Upper lobe of left lung (tissue), 6 donors: ENCODE measurements at places on chromosomes 1 and 21.

GRCh38 chr1:64568171-64568450 lies 98.2 kb downstream of the CACHD1 start:
- no peak for DNase-seq

- no peak for DNase-seq
Observed at GRCh38 chr21:39484711-39485276, 33.0 kb downstream of the SH3BGR start.

DNA sequence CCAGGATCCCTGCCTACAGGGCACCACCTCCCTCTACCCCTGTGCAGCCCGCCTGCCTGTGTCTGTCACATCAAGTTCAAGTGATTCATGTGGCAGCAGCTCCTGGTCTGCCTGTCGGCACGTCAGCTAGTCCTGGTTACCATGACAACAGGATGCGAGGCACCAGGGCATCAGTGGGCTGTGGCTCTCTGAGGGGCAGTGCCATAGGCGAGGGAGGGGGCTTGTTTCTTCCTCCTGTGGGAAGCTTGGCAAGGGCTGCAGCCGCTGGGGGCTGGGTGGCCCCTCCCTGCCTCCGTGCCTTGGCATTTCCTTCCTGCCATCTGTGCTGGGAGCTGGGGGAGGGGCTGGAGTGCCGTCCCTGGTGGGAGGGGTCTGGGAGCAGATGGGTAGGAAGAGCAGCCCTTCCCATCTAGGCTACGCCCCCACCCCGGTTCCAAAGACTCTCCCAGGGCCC lies 43.1 kb downstream of the FOXO6 start:
- DNase-seq: no peak

DNA sequence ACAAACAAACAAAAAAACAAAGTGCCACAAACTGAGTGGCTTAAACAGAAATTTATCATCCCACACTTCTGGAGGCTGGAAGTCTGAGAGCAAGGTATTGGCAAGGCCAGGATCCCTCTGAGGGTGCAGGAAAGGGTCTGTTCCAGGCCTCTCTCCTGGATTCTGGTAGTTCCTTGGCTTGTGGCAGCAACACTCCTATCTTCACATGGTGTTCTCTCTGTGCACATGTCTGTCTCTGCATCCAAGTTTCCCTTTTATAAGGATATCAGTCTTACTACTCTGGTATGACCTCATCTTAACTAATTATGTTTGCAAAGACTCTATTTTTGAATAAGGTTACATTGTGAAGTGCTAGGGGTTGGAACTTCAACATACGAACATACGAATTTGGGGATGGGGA lies 5.3 kb upstream of the VASH2 start:
- DNase-seq: no peak

DNA sequence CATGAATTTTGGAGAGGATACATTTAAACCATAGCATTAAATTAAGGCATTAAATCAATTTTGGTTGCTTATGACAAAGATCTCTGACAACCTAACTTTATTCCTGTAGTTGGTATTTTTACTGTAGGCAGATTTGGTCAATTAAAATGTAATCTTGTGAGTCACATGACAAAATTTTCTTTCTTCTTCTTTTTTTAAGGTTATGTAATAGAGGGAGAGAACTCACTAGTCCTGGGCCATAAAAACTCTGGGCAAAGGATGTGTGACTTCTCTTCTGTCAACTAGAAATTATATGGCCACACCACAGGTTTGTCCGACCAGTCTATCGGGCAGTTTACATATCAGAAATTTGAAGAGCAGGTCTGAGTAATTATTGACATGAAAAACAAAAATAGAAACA lies 181.4 kb downstream of the RYR2 start:
- no peak for DNase-seq

GRCh38 chr21:45511007-45511406 lies 31.2 kb downstream of the SLC19A1 start:
- no peak for DNase-seq

DNA sequence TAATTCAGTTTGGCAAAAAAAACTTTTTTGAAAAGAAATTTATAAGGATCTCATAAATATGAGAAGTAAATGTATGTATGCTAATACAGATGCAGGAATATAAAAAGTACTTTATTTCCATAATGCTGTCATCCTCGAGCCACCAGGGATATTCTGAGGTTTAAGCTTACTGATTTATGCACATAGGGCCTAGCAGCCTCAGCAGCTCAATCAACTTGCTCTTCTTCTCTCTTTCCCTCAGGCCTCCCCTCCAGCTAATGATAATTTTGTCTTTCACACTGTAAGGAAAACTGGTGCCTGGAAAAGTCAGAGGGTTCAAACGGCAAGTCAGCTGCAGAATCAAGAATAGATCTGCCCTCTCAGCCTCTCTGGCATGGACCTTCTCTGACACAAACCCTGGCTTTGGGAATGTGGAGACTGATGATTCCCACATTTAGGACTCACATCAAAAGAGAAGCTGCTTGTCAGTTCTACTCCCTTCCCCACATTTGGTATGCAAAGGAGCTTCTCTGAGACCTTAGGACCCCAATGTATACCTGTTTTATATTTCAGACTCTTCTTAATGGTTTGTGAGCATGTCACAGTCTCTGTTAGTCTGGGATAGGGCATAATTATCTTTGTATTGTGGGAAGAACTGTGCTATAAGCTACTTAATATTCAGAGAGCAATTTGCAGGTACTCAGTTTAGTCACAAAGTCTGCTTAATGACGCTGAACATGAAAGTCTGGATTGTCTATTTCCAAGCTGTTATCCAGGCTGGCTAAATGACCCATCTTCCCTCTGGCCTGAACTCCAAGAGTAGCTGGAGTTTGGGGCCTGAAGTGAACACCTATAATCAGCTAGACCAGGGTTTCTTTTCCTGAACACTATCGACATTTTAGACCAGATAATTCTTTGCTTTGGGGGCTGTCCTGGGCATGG lies 52.1 kb upstream of the DIPK1A start:
- no peak for DNase-seq
